ENCODE measurements at places on chromosomes 2 and 18.

DNA sequence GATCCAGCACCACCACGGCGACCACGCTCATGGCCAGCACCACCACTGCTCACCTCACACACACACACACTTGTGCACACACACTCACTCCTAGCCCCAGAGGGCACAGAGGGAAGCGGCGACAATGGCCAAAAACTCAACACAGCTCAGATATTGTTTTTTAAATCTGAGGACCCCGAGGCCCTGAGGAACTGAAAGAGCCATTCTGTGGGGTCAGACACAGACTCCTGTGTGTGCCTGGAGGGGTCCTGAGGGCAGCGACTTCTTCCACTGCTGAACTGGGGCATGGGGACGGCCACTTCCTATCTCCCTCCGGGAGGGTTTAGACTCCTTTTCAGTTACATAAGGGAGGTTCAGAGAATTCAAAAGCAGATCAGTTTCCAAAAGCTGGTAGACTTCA lies 116.6 kb upstream of the PXDN start:
- DNase-seq, result no peak

- no peak for DNase-seq
Observed at GRCh38 chr2:181553244-181553643, 96.1 kb downstream of the ITGA4 start.

- no peak for DNase-seq
Observed at GRCh38 chr2:20052861-20053281, 1.4 kb upstream of the LAPTM4A start.

DNA sequence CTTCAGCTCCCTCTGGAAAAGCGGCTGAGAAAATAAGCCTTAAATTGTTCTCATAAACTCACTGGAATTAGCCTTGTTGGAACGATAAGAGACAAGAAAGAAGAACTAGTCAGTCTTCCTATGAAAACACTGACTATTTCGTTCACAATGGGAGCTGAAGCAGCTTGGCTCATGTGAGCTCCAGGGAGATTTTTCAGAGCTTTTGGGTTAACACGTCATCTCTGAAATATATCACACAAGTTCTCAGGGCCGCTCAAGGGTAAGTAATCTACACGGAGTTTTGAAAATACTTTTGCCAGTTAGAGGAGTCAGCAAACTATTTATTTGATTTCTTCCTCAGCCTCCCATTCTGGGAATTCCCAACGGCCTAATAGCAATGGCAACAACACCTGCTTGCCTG lies 316.2 kb upstream of the MGAT5 start:
- no peak for DNase-seq

- peak; percentile 84 for DNase-seq
Observed at GRCh38 chr2:65165558-65165957, 35.7 kb upstream of the RAB1A start.

DNA sequence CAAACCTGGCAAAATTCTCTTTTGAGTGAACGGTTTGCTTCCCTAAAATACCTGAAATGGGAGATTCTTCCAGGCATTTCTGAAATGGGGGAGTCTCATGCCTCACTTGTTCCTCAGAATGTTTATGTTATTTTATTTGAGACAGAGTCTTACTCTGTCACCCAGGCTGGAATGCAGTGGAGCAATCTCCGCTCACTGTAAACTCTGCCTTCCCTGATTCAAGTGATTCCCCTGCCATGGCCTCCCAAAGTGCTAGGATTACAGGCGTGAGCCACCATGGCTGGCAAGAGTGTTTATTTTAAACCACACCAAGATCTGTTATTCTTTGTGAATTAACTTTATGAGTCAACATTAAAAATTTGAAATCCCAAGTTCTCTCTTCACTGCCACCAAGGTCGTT lies 6.4 kb upstream of the FHL2 start:
- DNase-seq, result no peak

DNA sequence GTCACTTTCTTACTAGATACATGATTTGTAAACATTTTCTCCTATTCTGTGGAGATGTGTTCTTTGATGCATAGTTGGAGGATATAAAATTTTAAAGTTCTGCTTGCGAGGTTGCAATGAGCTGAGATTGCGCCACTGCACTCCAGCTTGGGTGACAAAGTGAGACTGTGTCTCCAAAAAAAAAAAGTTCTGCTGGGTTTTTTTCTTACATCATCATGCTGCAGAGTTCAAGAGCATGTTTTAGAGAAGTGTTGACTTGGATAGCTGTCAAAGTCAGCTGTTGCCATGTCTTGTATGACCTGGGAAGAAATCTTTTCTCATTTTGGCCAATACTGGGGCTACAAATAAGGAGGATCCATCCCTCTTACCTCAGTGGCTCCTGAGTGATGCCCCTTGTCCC lies 71.3 kb downstream of the UGGT1 start:
- no peak for DNase-seq

DNA sequence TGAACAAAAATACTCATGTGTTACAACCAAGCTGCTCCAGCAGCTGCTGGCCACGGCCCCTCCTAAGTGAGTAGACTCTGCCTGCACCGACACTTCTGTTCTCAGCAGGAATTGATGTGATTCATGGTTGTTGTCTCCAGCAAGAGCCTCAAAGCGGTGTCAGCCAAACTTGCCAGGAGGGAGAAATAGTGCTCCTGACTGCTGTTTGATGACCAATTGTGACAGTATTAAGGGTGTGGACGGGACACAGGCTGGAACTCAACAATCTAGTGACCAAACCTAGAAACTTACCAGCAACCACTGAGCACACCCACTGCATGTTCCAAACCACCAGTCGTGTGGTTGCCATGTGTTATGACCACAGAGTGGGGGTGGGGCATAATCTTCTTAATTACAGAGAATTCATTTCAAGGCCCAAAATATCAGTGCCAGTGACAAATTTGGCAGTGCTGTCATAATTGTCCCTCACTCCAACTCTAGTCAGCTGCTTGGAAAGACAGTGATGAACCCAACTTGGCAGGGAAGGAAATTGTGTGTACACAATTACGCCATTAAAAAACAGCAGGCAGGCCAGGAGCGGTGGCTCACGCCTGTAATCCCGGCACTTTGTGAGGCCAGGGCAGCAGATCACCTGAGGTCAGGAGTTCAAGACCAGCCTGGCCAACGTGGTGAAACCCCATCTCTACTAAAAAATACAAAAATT lies 30.4 kb downstream of the FBLN7 start:
- no peak for DNase-seq

DNA sequence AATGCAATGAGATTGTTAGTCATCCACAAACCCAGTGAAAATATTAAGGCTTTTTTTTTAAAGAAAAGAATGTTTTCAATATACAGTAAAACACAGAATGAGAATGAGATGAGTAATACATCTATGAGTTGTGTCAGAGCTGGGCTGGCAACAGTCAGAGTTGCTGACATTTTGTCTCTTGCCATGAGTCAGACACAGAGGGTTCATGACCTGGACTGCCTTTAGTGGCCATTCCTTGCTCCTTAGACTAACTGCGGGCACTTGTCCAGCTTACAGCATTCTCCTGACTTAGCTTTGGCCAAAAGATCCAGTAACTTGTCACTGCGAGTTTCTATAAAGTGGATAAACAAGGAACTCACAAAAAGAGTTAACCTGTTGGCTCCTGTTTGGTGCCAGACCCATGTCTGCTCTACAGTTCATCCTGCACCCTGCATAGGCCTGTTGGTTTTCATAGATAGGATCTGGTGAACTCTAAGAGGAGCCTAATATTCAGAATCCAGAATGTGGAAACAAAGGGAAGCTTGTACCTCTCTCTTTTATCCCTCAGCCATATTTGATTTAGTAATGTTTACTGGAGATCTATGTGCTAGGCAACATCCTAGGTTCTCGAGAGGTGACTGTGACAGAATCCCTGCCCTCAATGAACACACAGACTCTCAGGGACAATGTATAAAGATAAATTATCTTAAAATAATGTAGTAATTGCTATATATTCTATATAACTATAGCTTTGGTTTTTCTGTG lies 391.5 kb upstream of the VWC2L start:
- no peak for DNase-seq

DNA sequence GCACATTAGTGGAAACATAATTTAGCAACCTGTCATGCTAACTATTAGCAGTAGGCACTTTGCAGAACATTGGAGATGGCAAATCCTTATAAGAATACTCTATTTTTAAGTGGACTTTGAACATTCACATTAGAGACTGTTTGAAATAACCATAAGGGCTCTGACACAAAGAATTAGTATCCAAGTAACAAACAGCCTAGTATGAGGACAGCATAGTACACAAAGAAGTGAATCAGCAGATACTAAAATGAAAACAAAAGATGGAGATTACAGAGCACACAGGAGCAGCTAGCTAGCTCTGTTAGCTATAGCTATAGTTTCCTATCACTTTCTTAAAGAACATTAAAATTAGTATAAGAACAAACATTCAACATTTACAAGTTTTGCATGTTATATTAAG lies 256.3 kb upstream of the SPOPL start:
- DNase-seq, result no peak

DNA sequence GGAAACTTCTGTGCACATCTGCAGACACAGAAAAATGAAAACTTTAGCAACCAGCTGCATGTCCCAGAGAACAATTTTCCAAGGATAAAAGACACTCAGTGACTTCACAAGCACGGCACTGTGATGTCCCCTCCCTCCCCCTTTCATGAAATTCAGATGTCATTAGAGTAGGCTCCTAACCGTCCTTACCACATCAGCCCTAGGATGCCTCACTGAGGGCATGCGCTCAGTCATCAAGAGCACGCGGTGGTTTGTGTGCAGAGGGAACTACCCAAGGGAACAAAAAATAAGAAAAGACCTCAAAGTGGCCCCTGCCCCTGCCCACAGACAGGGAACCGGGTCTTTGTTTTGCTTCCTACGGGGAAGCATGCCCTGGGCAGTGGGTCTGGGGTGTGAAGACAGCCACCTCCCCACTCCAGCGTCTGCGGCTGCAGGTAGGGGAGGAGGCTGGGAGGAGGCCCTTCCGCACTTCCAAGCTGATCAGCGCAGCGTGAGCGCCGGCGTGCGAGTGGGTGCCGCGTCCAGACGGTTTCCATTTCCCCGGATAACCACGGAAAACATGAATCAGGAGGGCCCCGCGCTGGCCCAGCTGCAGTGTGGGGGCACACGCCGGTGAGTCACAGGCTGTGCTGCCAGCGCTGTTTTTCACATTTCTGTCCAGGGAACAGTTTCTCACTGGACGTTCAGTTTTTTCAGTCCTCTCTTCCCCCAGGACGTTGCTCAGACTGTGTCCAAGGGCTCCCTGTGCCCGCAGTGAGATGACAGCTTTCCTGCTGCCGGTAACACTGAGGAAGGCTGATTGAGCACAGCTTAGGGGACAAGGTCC lies 70.6 kb downstream of the COPS8 start:
- no peak for DNase-seq

DNA sequence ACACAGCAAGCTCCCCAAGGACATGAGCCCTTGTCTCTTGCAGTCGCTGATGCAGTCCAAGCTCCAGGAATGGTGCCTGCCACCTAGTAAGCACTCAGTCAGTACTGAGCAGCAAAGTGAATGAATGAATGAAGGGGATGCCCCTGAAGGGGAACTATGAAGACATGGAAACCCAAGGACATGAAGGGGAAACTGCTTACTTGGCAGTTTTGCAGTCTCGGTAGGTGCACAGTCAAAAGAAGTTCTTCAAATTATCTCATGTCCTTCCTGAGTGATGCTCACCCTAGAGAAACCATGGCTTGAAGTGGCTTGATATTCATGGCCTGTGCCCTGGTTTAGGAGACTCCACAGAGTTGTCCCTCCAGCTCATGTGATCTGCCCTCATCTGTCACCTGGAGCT lies 102.1 kb upstream of the DLX2 start:
- DNase-seq, result no peak

DNA sequence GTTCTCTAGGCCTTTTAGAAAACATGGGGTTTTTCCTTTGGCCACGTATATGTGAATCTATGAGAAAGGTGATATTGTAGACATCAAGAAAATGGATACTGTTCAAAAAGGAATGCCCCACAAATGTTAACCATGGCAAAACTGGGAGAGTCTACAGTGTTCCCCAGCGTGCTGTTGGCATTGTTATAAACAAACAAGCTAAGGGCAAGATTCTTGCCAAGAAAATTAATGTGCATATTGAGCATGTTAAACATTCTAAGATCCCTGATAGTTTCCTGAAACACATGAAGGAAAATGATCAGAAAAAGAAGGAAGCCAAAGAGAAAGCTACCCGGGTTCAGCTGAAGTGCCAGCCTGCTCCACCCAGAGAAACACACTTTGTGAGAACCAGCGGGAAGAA lies 64.9 kb downstream of the CYBRD1 start:
- DNase-seq, result no peak

DNA sequence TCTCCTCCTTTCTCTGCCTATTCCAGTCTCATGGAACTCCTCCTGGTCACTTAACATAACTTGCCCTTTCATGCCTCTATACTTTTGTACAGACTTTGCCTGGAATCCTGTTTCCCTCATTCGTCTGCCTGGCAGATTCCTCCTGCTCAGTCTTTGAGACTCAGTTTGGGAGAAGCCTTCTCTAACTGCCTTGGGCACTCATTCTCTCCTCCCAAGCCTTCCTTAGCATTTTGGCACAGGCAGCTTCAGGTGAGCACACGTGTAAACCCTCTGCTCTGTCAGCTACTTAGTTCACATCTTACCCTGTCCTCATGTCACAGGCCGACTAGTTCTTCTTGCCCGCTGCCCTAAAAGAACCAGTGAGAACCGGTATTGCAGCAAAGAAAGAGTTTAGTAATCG lies 6.0 kb upstream of the FAM98A start:
- DNase-seq, result no peak

DNA sequence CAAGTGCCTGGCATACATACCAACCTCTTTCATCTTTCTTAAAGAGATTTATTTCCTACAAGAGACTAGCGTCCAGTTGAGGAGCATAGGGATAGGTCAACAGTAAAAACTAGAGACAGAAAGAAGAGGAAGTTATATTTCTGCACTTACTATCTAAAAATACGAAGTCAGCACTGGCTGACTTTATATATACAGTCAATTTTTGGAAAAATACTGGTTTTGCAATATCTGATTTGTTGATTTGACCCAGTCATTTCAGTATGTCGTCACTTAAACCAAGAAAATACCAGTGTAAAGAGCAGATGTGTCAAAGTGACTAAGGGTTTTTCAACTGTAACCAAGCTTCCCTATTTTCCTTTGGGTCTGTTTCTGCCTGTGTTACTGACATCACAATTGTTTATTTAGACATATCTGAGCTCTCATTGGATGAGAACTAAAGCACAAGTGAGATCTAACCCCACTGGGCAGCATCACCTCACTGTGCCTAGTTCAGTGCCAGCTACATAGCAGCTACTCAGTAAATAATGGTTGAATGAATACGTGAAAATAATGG lies 23.0 kb downstream of the CYTIP start:
- DNase-seq, result peak; percentile 88

- no peak for DNase-seq
Observed at GRCh38 chr18:48889981-48890762, 60.6 kb downstream of the SMAD7 start.

- no peak for DNase-seq
Observed at GRCh38 chr2:168033966-168034365, 213.4 kb downstream of the STK39 start.

GRCh38 chr2:61995065-61995464 lies 89.6 kb downstream of the COMMD1 start:
- peak; percentile 32 for DNase-seq

- DNase-seq, result no peak
Observed at GRCh38 chr18:79597176-79597830, 82.3 kb upstream of the CTDP1 start.

Measured in KBM-7 (cell line).